ENCODE measurements at places on chromosomes 11 and 22. TPM values are rescaled to one million over a fixed set of nuclear protein-coding genes. Genes with fewer than 3 reads are reported as not detected.

The TCN2 gene
- 11.1 TPM for total RNA-seq

The FAM83F gene
- 0.25 TPM for total RNA-seq

The AMBRA1 gene
- total RNA-seq = 19.7 TPM

The ANO9 gene
- not detected for total RNA-seq

The DBX1 gene
- total RNA-seq = not detected

The GRAP2 gene
- total RNA-seq = 4.9 TPM

The SHANK3 gene
- 5.9 TPM for total RNA-seq

The RAB36 gene
- 4.9 TPM for total RNA-seq

The OLFML1 gene
- total RNA-seq = 1.2 TPM

The APOA5 gene
- total RNA-seq = not detected

The ESAM gene
- 6.1 TPM for total RNA-seq

The MGAT3 gene
- total RNA-seq = 25.6 TPM

The EMSY gene
- 27.0 TPM for total RNA-seq

The C1QTNF4 gene
- 16.7 TPM for total RNA-seq

The FGF3 gene
- total RNA-seq = not detected

The ISX gene
- not detected for total RNA-seq

All from temporal lobe (tissue), 4 donors.